ENCODE measurements at places on chromosomes 12 and 14.

DNA sequence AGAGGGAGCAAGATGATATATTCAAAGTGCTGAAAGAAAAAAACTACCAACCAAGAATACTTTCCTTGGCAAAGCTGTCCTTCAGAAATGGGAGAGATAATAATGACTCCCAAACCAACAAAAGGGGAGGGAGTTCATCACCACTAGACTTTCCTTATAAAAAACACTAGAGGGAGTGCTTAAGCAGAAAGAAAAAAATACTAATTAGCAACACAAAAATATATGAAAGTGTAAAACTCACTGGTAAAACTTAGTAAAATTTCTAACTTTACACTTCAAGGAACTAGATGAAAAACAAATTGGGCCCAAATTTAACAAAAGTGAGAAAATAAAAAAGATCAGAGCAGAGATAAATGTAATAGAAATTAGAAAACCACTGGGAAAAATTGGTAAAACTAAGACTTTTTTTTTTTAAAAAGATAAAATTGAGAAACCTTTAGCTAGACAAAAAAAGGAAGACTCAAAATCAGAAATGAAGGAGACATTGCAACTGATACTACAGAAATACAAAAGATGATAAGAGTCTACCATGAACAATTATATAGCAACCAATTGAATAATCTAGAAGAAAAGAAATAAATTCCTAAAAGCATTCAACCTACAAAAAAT is 60.4 kb upstream of the FAR2 start:
- no peaks in the 10 kb centered on the region for H3K27me3 ChIP-seq
- H3K36me3 ChIP-seq = no peaks in the 10 kb centered on the region
- no peak overlapping the region for H3K4me3 ChIP-seq
- H3K4me1 ChIP-seq = no peaks in the 10 kb centered on the region
- H3K27ac ChIP-seq = no peak overlapping the region
- no peak for DNase-seq

DNA sequence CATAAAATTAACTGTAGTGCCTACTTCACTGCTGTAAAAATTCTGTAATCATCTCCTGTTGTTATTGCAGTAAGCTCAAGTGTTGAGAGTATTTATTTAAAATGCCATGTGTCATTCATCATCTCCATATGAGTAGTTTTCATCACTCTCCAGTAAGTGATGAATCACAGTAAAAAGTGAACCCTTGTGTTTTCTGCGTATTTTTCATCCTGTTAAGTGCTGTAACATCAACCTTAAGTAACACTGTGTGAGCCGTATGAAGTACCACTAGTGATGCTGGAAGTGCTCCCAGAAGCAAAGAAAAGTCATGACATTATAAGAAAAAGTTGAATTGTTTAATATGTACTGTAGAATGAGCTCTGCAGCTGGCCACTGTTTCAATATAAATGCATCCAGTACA is 55.4 kb downstream of the SLCO1B3 start:
- no peak overlapping the region for H3K27ac ChIP-seq
- no peaks in the 10 kb centered on the region for H3K27me3 ChIP-seq
- no peaks in the 10 kb centered on the region for H3K36me3 ChIP-seq
- H3K4me3 ChIP-seq = no peak overlapping the region

GRCh38 chr14:90815822-90816662 is at the start of gene TTC7B:
TSS of gene TTC7B (minus strand) at chr14:90816430. CDS start at chr14:90816295, 135 bp downstream.
- H3K27me3 ChIP-seq = no peaks in the 10 kb centered on the region
- H3K36me3 ChIP-seq = no peaks in the 10 kb centered on the region
- H3K4me3 ChIP-seq = peak within 1 kb of the TSS; percentile 59
- DNase-seq = no peak
- peak within 1 kb of the TSS; percentile 20 for H3K27ac ChIP-seq

GRCh38 chr12:131418884-131419283 is 292.0 kb upstream of the SFSWAP start:
- no peaks in the 10 kb centered on the region for H3K4me1 ChIP-seq
- H3K27ac ChIP-seq = no peak overlapping the region
- H3K36me3 ChIP-seq = no peaks in the 10 kb centered on the region
- H3K4me3 ChIP-seq = no peak overlapping the region
- peaks cover 2% of the 10 kb centered on the region for H3K27me3 ChIP-seq

GRCh38 chr12:87216436-87216835 is 812.8 kb downstream of the C12orf50 start:
- no peak overlapping the region for H3K27ac ChIP-seq
- no peak for DNase-seq
- no peaks in the 10 kb centered on the region for H3K27me3 ChIP-seq
- H3K4me1 ChIP-seq = no peaks in the 10 kb centered on the region
- H3K4me3 ChIP-seq = no peak overlapping the region
- no peaks in the 10 kb centered on the region for H3K36me3 ChIP-seq

- no peaks in the 10 kb centered on the region for H3K36me3 ChIP-seq
- H3K4me1 ChIP-seq = no peaks in the 10 kb centered on the region
- no peak overlapping the region for H3K27ac ChIP-seq
- H3K27me3 ChIP-seq = no peaks in the 10 kb centered on the region
- H3K4me3 ChIP-seq = no peak overlapping the region
- no peak for DNase-seq
These were observed 1.5 kb downstream of the SERPINA6 start for GRCh38 chr14:94321421-94322271.

DNA sequence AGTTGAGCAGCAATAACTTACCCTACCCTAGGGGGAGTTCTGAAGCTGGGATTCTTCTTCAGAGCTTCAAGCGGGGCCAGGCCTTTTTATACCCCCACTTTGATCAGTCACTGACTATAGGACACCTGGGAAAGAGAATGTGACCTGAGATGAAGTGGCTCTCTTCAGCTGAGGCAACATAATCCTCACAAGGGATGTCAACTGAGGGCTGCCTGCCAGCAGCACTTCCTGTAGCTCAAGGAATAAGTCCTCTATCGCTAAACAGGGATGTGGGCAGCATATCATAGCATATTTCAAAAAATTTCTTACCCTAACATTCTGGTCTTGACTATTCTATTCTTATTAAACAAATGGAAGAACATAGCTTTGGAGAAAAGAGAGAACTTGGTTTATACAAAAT is 17.4 kb downstream of the LGALS3 start:
- no peaks in the 10 kb centered on the region for H3K27me3 ChIP-seq
- H3K4me3 ChIP-seq = no peak overlapping the region
- peaks cover 43% of the 10 kb centered on the region for H3K36me3 ChIP-seq
- no peak for DNase-seq
- H3K4me1 ChIP-seq = no peaks in the 10 kb centered on the region
- no peak overlapping the region for H3K27ac ChIP-seq

- H3K27me3 ChIP-seq = no peaks in the 10 kb centered on the region
- no peaks in the 10 kb centered on the region for H3K4me1 ChIP-seq
- DNase-seq = no peak
- no peak overlapping the region for H3K4me3 ChIP-seq
These were observed 97.8 kb upstream of the PCED1B start for GRCh38 chr12:46981622-46982021.

- H3K27me3 ChIP-seq = no peaks in the 10 kb centered on the region
- no peaks in the 10 kb centered on the region for H3K4me1 ChIP-seq
- no peak for DNase-seq
- no peaks in the 10 kb centered on the region for H3K36me3 ChIP-seq
- H3K27ac ChIP-seq = no peak overlapping the region
These were observed 56.3 kb downstream of the SLC4A8 start for GRCh38 chr12:51480978-51481377.

DNA sequence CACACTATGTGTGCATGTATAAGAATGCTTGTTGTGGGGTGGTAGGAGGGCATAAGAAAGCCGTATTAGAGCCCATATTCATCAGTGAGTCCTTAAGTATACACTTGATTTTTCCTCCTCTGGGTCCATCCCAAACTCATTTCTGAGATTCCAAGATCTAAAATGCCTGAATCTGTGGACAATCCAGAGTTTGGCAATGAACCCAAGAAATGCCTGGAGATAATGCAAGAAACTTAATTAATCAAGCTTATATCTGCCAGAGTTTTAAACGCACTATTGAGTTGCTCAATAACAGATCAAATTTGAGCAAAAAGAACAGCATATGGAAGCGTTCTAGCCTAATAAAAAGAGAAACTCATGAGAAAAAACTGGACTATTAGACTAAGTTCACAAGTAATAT is 143.4 kb upstream of the NAV3 start:
- no peaks in the 10 kb centered on the region for H3K4me1 ChIP-seq
- no peak overlapping the region for H3K27ac ChIP-seq
- H3K27me3 ChIP-seq = no peaks in the 10 kb centered on the region
- no peak for DNase-seq
- no peaks in the 10 kb centered on the region for H3K36me3 ChIP-seq

- H3K36me3 ChIP-seq = no peaks in the 10 kb centered on the region
- H3K4me1 ChIP-seq = no peaks in the 10 kb centered on the region
- DNase-seq = no peak
- H3K4me3 ChIP-seq = no peak overlapping the region
- H3K27me3 ChIP-seq = peaks cover 12% of the 10 kb centered on the region
These were observed 19.0 kb upstream of the KRAS start for GRCh38 chr12:25269701-25270100.

GRCh38 chr12:104454997-104455396 is 1.8 kb upstream of the CHST11 start:
- no peak overlapping the region for H3K4me3 ChIP-seq
- H3K27ac ChIP-seq = no peak overlapping the region
- H3K36me3 ChIP-seq = no peaks in the 10 kb centered on the region
- H3K27me3 ChIP-seq = peaks cover 9% of the 10 kb centered on the region

DNA sequence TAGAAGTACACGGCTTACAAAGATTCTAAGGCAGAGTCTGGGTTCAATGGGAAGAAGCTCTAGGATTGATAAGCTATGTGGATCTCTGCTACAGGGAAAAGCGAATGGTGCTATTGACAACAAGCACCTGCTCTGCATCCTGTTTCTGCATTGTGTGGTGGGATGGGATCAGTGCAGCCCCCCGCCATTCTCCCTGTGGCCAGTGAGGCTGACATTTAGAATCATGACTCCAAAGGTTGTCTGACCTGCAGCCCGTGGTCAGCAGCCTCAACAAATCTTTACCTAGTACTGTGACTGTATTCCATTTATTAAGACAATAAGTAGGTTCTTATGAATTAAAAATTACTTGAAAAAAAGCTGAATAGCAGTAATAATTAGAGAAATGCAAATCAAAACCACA is 1477.0 kb upstream of the TMEM132C start:
- no peaks in the 10 kb centered on the region for H3K36me3 ChIP-seq
- DNase-seq = no peak
- H3K27ac ChIP-seq = no peak overlapping the region
- H3K4me1 ChIP-seq = no peaks in the 10 kb centered on the region
- no peak overlapping the region for H3K4me3 ChIP-seq

GRCh38 chr12:20525064-20525610 is 156.8 kb downstream of the PDE3A start:
- H3K36me3 ChIP-seq = no peaks in the 10 kb centered on the region
- H3K4me3 ChIP-seq = no peak overlapping the region
- H3K27ac ChIP-seq = no peak overlapping the region
- no peaks in the 10 kb centered on the region for H3K4me1 ChIP-seq

- H3K27ac ChIP-seq = peak overlapping the region; percentile 92
- H3K27me3 ChIP-seq = no peaks in the 10 kb centered on the region
- no peak for DNase-seq
- H3K36me3 ChIP-seq = no peaks in the 10 kb centered on the region
- H3K4me3 ChIP-seq = peak overlapping the region; percentile 69
These were observed 2.0 kb downstream of the ARL6IP4 start for GRCh38 chr12:122982477-122982815.

- DNase-seq = no peak
- H3K4me1 ChIP-seq = no peaks in the 10 kb centered on the region
- H3K27ac ChIP-seq = no peak overlapping the region
These were observed 15.9 kb downstream of the ZNF641 start for GRCh38 chr12:48334808-48335207.

DNA sequence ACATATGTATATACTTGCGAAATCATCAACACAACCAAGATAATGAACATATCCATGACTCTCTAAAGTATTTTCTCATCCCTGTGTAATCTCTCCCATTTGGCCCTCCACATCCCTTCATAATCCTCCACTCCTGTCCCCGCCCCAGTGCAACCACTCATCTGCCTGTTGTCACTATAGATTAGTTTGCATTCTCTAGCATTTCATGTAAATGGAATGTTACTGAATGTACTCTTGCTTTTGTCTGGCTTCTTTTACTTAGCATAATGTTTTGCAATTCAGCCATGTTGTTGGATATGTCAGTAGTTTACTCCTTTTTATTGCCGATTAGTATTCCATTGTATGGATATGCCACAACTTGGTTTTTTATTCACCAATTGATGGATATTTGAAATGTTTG is 99.1 kb downstream of the BICD1 start:
- no peak overlapping the region for H3K4me3 ChIP-seq
- DNase-seq = no peak
- H3K4me1 ChIP-seq = no peaks in the 10 kb centered on the region
- no peak overlapping the region for H3K27ac ChIP-seq
- no peaks in the 10 kb centered on the region for H3K27me3 ChIP-seq

DNA sequence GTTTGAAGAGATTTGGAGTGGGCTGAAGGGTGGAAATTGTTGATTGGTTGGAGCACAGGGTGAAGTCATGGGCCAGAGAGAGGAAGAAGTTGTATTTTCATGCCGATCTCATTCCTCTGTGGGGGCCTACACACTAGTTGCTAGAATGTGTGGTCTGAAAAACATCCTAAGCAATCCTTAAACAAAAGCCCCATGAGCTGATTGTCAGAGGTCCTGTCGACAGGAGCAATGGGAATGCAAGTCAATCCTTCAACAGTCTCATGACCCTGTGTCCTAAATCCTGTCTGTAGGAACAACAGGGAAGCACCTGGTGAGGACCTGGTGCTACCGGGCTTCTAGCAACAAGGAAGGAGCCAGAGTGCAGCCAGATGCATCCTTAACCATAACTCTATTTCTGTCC is 324.0 kb upstream of the TMEM132C start:
- H3K4me1 ChIP-seq = no peaks in the 10 kb centered on the region
- no peak overlapping the region for H3K27ac ChIP-seq
- H3K4me3 ChIP-seq = no peak overlapping the region
- H3K27me3 ChIP-seq = no peaks in the 10 kb centered on the region
- no peak for DNase-seq
- H3K36me3 ChIP-seq = no peaks in the 10 kb centered on the region

DNA sequence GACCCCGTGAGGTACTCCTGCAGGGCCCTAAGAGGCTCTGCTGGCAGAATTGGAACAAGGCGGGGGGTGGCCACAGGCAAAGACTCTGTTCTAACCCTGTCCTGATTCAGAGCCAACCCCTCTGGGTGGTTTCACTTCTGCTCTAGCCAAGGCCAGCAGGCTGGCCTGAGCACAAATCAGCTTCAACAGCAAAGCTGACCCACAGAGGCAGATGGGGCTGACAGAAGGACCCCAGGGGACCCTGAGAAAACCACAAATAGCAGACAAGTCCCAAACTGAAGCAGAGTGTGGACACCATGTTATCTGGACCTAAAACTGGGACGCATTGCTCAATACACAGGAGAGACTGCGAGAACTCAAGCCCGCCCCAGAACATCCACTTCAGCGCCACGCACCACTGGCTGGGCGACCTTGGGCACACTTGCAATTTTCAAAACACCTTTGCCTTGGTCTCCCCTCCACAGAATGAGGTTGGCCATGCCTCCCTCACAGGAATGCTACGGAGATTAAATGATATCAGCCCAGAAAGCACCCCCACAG is 76.4 kb upstream of the DICER1 start:
- H3K27ac ChIP-seq = no peak overlapping the region
- no peak for DNase-seq
- H3K4me1 ChIP-seq = peaks cover 3% of the 10 kb centered on the region

All from Panc1 (cell line).